ENCODE measurements at places on chromosomes 3 and 15.

GRCh38 chr3:71441925-71442651 lies 141.4 kb downstream of the FOXP1 start:
- DNase-seq, result no peak

- DNase-seq, result no peak
Observed at GRCh38 chr3:16013568-16013967, 160.9 kb upstream of the GALNT15 start.

DNA sequence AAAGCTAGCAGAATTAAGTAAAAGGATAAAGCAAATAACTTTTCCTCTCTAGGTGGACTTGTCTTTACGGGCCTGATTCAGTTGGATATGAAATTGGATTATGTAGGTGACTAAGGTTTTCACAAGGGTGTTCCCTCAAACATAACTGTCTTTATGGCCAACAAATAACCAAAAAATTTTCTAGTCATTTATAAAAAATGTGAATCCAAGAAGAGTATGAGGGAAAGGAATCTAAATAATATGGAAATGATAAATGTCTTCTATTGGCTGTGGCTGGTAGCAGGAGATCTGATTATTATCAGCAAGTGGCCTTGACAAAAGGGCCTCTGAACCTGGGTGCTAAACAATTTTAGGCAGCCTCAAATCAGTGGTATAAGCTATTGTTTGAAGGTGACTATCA lies 594.0 kb upstream of the UBE2E2 start:
- DNase-seq, result no peak

- no peak for DNase-seq
Observed at GRCh38 chr3:111506435-111506834, 35.6 kb upstream of the CD96 start.

DNA sequence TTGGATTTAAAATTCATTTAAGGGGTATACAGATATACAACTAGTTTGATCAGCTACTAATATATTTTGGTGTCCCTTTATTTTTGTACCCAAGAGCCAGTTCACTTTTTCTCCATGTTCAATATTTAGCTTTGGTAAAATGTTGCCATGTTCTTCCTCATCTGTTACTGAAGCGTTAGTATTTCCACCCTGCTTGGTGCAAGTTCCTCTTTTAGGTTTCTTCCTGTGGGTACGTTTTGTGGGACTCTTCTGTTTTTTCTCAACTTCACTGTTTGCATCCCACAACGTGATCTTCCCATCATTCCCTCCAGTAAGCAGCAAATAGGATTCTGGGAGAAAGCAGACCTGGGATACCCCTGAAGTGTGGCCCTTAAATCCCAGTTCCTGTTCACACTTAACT lies 14.1 kb downstream of the WDR53 start:
- no peak for DNase-seq

DNA sequence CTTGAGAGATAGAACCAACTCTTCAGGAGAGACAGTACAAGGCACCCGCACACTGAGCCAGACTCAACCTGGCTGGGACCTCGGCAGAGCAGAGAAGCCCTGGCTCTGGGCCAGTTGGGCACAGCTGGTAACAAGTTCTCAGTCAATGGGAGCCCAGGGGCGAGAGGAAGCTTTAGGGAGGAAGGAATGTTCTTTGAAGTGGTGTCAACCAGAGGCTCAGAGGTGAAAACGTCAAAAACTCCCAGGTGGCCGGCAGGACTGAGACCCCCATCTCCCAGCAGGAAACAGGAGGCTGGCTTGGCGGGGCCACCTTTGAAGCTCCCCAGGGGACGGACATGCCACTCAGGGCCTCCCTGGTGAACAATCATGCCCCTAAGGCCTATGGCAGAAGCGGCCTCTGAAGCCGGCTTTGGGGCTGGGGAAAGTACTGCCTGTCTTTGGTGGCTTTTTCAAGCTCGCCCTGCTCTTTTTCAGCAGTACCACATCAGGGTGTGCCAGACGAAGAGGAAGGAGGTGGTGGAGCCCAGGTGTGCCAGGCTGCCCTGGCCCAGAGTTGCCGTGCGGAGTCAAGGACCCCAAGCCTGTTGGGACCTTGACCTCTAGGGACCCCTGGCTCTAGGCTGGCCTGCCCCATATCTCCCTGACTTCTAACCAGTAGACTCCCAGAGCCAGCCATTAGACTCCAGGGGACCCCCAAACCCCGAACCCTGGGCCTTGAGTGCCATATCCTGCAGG lies 16.7 kb upstream of the TBC1D21 start:
- no peak for DNase-seq

- DNase-seq, result no peak
Observed at GRCh38 chr15:66886241-66886675, 179.1 kb upstream of the SMAD3 start.

GRCh38 chr3:10600296-10600714 lies 94.9 kb upstream of the ATP2B2 start:
- DNase-seq, result no peak

- no peak for DNase-seq
Observed at GRCh38 chr3:73073091-73073707, 11.7 kb downstream of the EBLN2 start.

DNA sequence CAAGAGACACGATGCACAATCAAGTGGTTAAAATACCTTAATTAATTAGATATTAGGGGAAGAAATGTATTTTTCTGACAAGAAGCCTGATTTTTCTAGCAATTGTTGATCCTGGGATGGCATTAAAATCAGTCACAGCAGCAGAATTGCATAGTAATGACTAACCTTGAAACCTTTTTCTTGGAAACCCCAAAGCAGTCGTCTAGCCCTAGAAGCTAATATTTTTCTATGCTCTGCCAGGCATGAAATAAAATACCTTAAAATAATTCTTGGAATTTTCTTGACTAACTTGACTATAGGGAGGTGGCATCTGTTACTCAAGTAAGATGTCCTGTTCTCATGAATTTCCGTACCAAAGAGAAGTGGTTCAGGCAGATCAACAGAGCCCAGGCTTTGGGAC lies 204.1 kb downstream of the THRB start:
- DNase-seq, result no peak

DNA sequence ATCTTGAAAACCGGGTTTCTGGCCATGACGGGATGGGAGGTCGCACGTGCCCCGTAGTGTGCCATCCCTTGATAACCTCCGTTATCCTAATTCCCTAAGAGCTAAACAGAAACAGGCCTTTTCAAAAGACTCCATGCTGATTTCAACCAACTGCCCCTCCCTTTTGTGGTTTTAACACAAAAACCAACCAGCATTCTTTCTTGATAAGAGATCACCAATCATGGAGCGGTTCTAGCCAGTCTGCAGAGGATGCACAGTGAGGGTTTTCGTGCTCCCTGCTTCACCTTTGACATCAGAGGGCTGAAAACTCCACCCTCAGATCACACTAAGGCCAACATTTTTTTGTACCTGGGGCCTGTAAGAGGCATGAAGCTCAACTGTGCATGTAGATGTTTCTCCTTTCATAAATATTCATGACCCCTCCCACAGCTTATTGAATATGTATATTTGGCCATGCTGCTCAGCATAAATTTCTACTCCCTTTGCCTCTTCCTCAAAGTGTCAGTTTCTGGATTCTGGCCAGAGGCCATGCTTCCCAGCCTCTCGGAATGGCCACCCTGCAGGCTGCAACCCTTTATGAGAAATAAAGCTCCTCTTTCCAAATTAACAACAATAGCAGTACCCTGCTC lies 41.3 kb downstream of the FAM3D start:
- no peak for DNase-seq

DNA sequence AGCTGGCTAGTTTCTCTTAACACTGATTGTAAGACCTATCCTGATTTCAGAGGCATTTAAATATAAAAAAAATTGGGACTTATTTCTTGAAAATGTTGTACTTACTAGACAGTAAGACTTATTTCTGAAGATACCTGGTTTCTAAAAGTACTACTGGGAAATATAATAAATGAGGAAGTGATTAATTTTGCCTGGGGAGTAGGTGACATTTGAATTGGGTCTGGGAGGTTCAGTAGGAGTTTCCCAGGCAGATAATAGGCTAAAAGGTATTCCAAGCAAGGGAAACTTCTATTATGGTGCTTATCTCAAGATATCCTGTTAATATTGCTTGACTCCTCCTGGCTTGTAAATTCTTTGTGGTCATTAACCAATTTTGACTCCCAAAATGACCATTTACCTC lies 6.5 kb upstream of the IQGAP1 start:
- no peak for DNase-seq

DNA sequence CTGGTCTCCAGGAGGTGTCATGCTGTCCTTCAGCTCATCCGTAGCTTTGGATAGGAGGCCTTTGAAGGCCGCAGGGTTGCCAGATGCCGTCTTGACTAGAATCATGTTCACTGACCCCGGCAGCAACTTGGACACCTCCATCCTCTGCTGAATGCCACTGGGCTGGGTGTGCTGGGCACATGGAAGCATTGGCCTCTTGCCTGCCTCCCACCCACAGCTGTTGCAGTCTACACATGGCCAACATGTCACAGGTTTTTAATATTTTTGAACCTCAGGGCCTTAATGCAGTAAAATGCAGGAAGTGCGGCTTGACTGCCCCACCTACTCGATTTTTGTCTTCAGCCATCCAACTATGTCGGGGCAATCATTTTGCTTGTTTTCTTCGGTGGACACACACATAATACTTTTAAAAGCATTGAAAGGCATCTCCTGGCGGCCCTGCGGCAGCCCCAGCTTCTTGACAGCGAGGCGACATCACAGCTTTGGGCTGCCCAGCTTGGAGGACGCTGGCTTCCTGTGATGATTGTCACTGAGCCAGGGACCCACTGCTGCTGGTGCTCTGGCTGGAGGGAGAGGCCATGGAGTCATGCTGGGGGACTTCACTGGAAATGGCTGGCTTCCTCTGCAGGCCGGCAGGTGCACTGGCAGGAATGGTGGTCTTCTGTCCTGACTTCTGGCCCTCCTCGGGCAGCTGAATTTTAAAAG lies 31.6 kb upstream of the ACAD9 start:
- DNase-seq, result no peak
